ENCODE measurements at places on chromosomes 7 and 10.
A peak's percentile ranks its signal among the peaks of the same experiment; 100 is the strongest.

DNA sequence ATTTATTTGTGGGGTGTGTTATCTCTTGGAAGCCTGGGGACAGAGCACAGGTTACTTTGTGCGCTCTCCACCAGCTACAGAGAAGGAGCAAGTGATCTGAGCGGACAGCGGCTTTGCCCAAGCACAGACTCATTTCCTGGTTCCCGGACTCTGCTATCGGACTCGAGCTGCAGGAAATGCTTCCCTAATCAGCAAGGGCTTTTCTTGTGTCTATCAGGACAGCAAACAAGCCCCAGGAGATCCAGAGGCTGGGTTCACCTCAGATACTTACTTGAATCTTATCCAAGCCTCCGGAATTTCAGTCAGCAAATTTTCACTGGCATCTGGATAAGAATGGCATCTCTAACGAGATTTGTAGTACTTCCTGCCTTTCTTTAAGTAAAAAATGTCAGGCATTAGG is 27.8 kb downstream of the MRC1 start:
- no peak for DNase-seq

- DNase-seq = no peak
Observed at GRCh38 chr10:79327090-79327457, 20.2 kb upstream of the PPIF start.

GRCh38 chr7:102469351-102469971 is 4.7 kb downstream of the LRWD1 start:
- DNase-seq = no peak

DNA sequence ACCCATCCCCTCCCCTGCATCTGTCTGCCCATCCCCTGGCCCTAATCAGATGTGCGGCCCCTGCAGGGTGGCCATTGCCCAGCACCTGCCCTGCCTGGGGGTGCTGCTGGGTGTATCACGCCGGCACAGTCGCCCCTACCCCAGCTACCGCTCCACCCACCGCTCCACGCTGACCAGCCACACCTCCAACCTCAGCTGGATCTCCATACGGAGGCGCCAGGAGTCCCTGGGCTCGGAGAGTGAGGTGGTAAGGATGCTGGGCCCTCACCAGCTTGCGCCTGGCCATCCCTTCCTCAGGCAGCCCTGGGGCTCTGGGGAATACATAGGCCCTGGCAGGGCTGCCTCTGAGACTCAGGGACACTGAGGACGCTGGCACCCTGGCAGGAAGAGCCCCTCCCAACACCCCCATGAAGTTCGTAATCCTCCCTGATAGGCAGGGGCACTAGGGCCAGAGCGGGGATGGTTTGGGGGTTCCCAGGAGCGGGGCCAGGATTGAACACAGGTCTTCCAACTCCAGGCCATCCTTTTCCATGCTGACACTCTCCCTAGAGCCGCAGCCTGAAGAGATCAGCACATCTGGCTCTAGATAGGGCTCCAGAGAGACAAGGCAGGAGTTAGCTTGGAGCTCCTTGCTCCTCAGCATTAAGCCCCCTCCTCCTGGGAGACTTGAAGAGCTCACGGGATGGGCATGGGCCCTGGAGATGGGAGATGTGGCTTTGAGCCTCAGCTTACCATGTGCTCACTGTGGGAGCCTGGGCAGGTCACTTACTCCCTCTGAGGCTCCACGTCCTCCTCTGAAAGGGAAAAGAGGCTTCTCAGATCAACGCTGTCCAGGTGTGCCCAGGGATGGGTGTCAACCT is 5.9 kb upstream of the LDB3 start:
- no peak for DNase-seq

- DNase-seq = no peak
Observed at GRCh38 chr7:11786186-11786585, 45.8 kb downstream of the THSD7A start.

GRCh38 chr10:42937649-42938180 is 139.2 kb upstream of the RET start:
- no peak for DNase-seq

DNA sequence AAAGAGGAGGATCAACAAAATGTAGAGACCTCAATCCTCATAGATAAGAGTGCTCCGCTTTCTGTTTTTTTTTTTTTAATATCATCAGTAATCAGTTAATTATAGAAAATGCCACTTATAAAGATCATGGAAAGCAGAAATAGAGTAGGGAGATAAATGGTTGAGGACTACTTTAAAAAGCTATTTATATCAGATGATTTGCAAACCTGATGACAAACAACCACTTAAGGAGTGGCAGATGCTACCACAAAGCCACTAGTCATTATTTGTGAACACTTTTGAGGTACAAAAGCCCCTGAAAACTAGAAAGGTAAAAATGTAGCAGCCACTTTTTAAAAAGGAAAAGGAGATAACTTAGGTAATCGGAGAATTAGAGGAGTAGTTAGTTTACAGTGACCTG is 99.0 kb upstream of the CYP26C1 start:
- DNase-seq = no peak

DNA sequence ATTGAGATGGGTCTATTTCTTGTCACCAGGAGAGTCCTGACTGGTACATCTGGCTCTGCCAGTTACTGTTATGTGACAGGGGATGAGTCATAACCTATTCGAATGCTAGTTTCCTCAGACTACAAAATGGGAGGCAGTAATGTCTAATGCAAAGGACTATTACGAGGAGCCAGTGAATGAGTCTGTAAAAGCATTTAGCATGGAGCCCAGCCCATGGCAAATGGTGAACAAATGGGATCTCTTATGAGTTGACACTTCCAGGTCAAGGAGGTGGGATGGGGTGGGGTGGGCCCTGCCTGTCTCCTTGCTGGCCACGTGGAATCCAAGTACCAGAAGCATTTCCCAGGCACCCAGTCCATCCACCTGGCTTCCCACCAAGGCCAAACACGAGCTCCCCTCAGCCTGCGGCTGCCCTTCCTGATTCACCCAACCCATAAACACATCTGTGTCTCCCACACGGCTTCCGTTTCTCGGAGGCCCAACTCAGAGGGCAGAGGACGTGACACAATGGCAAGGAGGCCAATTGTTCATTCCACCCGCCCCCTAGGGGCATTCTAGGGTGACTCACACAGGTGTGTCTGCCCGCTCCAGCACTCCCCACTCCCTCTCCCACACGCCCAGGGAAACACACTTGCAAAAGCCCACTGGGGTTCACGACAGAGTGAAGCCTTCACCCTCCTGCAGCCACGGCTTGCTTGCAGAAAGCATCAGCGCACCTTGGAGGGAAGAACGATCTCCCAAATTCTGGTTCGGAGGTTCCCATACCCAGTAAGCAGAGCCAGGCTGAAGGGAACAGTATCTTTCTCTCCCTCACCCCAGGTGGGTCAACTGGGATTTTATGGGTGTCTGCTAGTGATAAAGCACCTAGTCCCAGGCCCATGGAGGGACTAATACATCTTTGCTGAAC is 109.8 kb downstream of the SH3PXD2A start:
- DNase-seq = peak; percentile 32

GRCh38 chr10:11525503-11525902 is 85.9 kb downstream of the USP6NL start:
- DNase-seq = no peak

DNA sequence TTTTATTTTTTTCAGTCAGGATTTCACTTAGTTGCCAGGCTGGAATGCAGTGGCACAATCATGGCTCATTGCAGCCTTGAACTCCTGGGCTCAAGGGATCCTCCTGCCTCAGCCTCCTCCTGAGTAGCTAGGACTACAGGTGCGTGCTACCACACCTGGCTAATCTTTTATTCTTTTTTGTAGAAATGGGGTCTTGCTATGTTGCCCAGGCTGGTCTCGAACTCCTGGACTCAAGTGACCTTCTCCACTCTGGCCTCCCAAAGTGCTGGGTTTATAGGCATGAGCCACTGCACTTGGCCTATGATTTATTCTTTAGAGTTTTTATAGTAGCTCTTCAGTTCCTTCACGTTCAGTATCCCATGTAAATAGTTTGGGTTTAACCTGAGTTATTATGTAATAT is 5.5 kb downstream of the SND1 start:
- DNase-seq = no peak

- no peak for DNase-seq
Observed at GRCh38 chr7:2604608-2605174, 27.1 kb upstream of the TTYH3 start.

DNA sequence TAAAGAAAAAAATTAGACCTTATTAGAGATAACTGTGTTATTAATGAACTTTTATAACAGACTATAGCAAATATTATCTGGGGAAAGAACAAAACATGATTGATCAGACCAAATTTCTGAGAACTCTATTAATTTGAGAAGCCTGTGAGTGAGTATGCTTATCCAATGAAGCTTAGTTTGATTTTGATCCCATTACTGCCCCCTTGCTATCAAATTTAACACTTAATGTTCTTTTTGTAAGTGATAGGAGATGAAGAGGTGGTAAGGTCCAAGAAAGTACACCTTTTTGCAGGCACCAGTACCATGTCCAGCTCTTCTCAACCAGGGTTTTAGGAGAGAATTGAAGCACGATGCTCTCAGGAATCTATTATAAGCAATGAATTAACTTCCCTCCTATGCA is 49.9 kb downstream of the ZNF365 start:
- DNase-seq = no peak

DNA sequence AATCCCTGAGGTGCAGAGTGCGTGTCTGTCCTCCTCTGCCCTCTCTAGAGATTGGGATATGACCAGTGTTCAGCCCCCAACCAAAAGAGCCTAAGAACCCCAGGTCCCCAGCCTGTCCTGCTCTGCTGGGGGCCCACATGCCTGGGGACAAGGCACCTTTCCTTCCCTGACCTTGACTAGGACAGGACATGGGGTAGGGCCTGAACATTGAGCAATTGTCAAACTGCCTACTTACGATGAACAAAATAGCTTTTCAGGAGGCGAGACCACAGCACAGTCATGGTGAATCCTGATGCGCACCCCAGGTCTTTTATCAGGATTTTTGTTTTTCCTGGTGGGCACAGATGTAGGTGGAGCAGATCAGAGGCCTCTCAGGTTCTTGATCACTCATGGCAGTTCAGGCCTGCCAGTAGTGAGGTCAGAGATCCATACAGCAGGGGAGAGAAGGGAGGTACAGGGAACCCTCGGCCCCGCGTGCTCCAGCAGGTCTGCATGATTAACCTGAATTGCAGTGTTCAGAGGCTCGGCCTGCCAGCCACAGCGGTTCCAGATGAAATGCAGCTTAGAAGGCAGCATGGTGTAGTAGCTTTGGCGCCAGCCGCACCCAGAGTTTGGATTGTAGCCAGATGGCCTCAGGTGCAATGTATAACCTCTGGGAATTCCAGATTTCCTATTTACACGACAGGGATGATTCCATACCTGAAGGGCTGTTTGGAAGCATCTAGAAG is 191.3 kb downstream of the CUX1 start:
- DNase-seq = no peak

- DNase-seq = no peak
Observed at GRCh38 chr7:84412161-84412969, 217.8 kb upstream of the SEMA3A start.

DNA sequence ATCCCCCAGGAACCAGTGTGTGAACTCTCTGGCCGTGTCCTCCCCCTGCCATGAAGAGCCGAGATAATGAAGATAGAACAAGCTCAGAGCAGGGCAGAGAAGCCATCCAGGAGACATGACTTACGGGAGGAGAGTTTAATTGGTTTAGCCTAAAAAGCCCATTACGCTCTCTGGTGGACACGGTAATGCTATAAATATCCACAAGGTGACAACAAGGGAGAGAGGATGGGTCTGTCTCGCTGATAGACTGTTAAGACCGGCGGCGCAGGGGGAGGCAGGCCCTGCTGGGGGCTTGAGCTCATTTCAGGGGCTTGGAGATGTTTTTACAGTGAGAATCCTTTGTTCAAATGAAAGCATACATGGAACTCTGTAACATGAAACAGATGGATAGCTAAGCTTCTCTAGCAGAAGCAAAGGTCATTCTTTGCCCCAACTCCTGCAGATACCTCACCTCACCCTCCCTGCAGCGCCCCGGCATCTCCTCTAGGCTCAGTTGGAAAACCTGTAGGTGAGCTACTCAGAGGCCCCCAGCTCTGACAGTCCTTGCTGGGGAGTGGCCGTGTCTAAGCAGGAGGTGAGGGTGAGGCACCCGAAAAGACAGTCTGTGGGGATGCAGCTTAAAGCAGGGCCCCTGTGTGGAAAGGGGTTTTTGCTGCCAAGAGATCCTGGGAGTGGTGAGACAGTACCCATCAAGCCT is 40.8 kb upstream of the LOXL4 start:
- DNase-seq = no peak

DNA sequence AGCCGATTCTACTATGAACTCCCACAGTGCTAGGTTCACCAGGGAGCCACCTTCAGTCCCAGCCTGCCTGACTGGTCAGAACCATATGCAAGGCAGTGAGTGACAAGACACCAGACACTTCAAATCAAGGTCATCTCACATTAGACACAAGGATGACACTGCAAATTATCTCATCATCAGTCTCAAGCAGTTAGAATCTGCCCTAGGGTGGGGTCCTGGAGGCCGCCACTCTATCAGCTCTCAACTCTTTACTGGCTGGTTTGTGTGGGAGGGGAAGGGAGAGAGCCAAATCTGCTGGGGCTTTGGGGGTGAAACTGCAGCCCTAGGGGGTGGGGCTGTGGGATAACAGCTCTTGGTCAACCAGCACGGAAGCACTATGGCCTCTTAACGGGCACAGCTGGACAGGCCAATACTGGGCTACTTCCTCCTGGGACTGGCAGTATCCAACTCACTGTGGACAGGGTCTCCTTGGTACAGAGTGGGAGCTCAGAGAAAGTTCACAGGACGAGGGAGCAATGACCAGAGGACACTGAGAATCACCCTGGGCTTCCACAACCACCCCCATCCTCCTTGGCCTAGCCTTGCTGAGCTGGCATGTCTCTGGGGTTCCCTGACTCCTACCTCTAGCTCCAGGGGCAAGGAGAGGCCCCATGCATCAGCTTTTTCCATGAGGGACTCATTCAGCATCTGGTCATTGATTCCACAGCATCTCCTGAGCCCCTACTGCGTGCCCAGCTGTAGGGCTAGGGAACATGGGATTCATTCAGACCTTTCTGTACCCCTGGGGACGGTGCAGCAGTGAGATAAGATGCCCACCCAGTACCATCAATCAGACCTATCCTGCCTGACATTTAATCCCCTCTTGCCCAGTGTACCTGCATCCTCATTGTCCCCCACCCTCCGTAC is 5.4 kb downstream of the GPRIN2 start:
- DNase-seq = no peak

GRCh38 chr7:151905353-151905752 is 28.4 kb upstream of the PRKAG2 start:
- no peak for DNase-seq

GRCh38 chr10:61098966-61099365 is 155.0 kb upstream of the RHOBTB1 start:
- no peak for DNase-seq

GRCh38 chr7:8998762-8999161 is 565.4 kb downstream of the NXPH1 start:
- no peak for DNase-seq

DNA sequence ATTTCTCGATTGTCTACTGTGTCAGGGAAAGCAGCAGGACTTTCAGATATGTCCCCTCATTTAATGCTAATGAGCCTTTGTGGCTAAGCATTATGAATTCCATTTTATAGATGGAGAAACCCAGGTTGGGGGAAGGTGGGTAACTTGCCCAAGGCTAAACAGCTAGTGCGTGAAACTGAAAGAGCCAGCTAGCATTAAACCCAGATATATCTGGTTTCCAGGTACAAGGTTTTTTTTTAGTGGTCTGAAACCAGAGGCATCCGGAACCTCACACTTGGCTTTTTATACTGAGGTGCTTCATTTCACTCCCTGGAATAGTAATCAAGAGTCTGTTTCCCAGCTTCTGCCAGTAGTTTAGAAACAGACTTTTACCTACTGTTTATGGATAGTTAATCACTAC is 694.8 kb downstream of the PHTF2 start:
- DNase-seq = no peak

- DNase-seq = no peak
Observed at GRCh38 chr7:55342216-55342871, 22.8 kb upstream of the LANCL2 start.

- no peak for DNase-seq
Observed at GRCh38 chr7:92133133-92133736, 1.0 kb downstream of the CYP51A1 start.

Data from stimulated activated CD4-positive, alpha-beta T cell treated with anti-CD3 and anti-CD28 coated beads, Interleukin-1b, Interleukin-23, amount 100 ng/mL, for 1 hour (primary cell).